ENCODE measurements at places on chromosomes 4 and X.

DNA sequence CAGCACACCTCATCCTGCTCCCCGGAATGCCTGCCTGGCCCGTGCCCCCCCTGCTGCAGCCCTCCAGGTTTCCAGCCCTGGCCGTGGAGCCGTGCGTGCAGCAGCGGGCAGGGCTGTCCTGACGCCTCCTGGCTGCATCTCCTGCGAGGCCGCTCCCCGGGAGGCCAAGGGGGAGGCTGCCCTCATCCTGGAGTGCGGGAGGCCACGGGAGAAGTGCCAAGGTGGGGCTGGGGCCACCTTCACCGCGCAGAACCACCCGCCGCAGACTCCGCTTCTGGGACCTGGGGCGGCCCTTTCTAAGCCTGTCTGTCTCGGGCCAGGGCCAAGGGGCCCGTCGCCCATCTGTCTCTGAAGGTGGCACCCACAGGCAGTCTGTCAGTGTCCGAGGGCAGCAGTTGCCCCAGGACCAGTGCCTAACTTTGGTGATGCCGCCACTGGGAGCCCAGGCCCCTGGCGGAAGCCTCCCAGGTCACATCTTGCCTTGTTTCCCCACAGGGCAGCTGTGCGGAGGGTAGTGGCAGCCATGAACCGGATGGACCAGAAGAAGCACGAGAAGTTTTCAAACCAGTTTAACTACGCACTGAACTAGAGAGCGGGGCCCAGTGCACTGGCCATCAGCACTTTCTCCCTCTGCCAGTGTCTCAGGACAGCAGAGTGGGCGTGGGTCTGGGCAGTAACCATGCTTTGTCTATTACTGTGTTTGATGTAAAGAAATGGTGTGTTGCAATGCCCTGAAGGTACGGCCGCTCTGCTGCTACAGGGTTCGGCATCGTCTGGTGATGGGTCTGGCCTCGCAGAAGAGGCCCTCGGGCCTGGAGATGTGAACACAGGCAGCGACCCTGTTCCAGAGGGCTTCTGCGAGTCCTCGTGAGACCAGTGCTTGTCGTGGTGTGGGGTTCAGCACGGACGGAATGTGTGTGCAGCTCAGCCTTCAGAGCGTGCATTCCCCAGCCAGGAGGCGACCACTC, 20.6 kb downstream of the NKX1-1 start:
- no peak for DNase-seq

DNA sequence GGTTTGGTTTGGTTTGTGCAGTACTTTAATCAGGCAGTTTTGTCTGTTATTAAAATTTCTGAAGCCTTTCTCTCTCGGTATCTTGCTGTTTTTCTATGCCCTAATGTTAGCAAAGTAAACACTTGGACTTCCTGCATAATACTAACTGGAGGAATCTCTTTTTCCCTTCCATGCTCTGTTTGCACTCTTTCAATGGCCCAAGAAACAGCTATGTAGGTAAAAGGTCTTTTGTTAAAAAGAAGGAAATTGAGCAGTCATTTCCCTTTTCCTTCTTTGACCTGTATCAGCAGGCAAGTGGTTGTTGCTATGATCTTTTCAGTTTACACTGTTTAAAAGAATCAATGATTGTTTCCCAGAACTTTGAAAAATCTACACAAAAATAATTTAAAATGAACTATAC, 82.7 kb downstream of the CCSER1 start:
- no peak for DNase-seq

DNA sequence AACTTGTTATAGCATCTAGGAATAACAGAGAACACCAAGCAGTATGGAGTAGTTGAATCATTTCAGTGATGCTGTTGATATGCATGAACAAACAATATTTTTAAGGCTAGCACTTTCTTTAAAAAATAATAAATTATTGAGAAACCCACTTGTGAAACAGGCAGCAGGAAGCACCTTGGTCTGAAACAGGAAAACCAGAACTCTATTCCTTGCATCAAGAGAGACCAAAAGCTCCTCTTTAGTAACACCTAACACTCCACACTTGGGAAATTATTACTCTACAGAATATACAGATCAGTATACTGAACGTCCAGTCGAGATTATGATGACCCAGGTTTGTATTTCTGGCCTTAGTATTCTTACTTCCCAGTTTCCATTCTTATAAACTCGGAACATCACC, 129.0 kb downstream of the ARAP2 start:
- DNase-seq, result no peak

DNA sequence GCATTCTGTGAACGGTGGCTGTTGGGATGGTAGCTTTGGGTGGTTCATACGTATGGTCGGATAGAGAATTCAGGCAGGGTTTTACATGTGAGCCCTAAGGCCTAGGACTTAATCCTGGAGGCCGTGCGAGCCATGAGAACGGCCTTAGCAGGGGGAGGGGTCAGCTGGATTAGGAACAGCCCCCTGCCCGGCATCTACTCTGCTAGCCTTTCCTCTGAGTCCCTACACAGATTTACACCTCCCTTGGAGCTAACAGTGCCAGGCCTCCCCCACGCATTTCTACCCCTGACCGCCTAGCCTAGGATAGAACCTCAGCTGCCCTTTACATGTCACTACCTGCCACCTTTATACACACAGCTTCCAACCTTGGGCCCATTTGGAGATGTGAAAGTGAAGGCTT, 7.1 kb downstream of the PRAF2 start:
- DNase-seq, result no peak

DNA sequence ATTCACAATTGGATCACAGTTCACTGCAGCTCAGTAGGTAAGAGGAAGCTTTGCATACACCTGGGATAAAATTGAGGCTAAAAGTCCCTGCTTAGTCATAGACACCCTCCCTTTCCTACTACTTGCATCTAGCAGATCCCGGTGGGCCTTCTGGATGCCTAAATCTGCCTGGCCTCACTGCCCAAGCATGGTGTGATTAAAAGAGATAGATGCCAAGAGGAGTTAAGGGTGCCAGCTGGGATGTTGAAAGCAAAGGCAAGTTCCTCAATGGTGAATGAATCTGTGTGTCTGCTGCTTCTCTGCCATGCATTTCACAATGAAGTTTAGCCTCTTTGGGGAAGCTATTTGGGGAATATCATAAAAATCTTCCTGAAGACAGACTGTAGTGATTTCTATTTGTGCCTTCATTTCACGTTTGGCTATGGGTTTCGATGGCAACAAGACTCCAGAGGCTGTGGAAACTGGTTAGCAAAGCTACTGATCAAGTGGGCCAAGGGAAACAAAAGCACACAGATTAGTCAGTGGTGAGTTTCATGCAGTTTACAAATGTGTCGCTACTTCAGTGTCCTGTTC, 534.0 kb downstream of the ANKRD50 start:
- DNase-seq, result no peak

DNA sequence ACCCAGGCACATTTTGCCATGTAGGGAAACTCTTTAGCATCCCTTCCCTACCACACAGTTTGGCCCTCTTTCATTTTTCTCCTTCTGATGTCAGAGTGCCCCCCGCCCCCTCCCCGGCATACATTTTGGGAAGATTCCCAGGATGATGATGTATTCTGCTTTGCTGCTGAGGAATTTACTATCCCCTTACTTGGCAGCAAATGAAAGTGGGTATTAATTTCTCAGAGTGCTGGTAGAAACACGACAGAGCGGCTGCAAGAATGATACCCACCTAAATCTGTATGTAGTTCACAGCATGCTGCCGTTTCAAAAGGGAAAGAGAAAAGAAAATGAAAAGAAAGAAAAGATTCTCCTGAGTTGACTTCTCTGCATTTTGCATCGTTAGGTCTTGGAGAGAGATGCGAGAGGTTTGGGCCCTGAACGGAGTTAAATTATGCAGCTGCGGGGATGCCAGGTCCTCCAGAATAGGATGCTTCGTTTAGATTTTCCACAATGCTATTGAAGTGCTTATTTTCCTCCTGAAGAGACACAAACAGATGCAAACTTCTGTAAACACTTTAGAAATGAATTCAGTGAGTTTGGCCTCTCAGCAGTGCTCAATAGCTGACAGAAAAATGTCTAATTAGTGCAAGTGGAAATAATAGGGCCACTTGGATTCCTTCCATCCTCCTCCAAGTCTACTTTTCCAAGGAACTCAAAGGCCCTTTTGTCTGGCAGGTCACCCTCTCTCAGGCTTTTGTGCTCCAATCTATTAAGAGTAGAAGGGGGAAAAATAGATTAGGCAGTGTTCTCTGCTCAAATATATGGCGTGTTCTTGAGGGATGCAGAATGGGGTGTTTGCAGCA, 106.2 kb downstream of the ALPK1 start:
- no peak for DNase-seq

DNA sequence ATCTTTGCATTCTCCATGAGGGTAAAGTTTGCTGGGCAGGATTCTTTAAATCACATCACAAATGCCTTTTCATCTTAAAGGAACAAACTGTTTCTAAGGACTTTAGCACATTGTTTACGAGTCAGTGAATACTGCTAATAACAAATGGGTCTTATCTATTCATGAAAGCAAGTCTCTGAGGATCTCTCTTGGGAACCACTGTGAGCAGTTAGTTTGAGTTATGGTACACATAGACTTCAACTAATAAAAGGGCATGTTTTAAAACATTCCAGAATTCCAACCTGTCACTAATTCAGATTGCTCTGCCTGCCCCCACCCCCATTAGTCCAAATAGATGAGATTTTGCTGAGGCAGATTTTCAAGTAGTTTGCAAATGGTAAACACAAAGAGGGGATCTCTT, 22.3 kb upstream of the GPC3 start:
- DNase-seq, result no peak

DNA sequence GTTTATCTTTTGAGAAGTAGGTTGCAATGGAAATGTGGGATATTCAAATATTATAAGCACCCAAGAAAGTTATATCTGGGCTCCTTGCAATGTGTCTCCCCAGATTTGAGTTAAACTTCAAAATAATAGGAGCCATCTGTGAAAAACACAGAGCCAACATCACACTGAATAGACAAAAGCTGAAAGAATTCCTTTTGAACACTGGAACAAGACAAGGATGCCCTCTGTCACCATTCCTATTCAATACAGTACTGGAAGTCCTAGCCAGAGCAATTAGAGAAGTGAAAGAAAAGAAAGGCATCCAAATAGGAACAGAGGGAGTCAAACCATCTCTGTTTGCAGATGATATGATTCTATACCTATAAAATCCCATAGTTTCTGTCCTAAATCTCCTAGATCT, 114.3 kb upstream of the IL1RAPL1 start:
- DNase-seq, result no peak

DNA sequence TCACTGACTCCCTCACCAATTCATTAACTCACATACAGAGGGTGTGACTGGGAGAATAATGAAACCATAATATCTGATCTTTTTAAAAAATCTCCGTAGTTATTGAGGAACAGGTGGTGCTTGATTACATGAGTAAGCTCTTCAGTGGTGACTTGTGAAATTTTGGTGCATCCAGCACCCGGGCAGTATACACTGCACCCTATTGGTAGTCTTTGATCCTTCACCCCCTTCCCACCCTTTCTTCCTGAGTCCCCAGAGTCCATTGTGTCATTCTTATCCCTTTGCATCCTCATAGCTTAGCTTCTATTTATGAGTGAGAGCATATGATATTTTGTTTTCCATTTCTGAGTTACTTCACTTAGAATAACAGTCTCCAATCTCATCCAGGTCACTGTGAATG, 1143.8 kb downstream of the PCDH19 start:
- DNase-seq, result no peak

DNA sequence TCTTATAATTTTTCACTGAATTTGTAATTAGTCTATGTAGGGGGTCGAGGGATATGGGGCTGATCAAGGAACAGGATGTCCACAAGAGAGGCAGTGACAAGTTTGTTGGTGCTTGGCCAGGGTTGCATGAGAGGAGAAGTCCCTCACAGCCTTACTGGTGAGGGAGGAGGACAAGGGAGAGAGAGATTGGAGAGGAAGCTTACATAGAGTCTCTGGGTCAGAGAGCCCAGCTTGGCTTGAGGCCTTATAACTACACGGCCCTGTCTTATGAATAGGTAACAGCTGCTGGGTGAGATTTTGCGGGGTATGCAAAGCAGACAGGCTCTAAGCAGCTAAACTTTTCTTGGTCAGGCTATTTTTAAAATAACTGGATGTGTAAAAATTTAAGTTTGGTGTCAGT, 37.9 kb upstream of the OTUD4 start:
- no peak for DNase-seq

DNA sequence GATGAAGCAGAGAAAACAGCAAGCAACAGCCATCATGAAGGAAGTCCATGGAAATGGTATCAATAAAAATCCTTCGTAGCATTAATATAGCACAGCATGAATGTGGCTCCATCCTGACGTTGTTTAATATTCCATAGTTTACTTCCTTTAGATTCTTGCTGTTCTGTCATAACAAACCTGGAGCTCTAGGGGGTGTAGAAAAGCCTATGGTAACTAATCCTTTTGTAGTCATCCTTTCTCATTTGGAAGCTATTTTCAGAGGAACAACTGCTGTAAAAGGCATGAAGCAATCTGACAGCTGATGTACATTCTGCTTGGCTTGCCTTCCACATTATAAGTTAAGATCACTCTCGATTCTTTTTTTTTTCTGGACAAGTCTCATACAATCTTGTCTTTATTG, 914 bp downstream of the MYOZ2 start:
- DNase-seq, result no peak

DNA sequence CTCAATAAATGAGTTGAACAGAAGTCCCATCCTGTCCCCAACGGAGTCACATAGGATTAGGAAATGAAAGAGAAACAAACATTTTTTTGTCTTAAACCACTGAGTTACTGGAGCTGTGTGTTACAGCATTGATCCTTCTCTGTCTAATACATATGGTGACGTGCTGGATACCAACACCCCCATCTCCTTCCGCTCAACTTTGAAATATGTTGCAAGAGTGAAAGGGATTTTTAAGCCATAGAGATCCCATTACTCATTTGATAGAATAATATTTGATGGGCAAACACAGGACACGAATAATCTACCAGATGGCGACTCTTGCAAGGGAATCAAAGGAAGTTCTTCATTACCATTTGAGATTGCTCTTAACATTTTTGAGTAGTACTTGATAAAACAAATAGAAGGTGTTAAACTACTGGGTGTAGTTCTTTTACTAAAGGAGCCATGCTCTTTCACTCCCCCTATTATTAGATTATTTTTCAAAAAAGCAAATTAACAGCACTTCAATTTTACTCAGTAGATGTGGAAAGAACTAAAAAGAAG, 140.5 kb downstream of the PACRGL start:
- DNase-seq, result no peak

- DNase-seq, result no peak
Measured at GRCh38 chrX:151737494-151737893, 2.9 kb downstream of the CNGA2 start.

GRCh38 chr4:147560625-147561024, 56.6 kb upstream of the TMEM184C start:
- no peak for DNase-seq
